ENCODE measurements at places on chromosomes 4 and X. TPM values are rescaled to one million over a fixed set of nuclear protein-coding genes. Genes with fewer than 3 reads are reported as not detected.

TSPAN5 gene
- total RNA-seq = 12.2 TPM

USP27X gene
- 1.9 TPM for total RNA-seq

GRPR gene
- total RNA-seq = 0.17 TPM

CDS1 gene
- total RNA-seq = 20.1 TPM

SHROOM3 gene
- total RNA-seq = 66.6 TPM

GATA1 gene
- not detected for total RNA-seq

TMEM144 gene
- 8.5 TPM for total RNA-seq

AREG gene
- 12.2 TPM for total RNA-seq

CPLX1 gene
- under 0.01 TPM for total RNA-seq

NXF2 gene
- not detected for total RNA-seq

SCML1 gene
- 3.5 TPM for total RNA-seq

AGA gene
- 69.9 TPM for total RNA-seq

PPP4R3C gene
- total RNA-seq = not detected

PARM1 gene
- 0.35 TPM for total RNA-seq

VSIG4 gene
- total RNA-seq = not detected

ACE2 gene
- total RNA-seq = 3.0 TPM

TCEAL2 gene
- total RNA-seq = not detected

CLTRN gene
- 3.0 TPM for total RNA-seq

TEX13A gene
- total RNA-seq = not detected

EVC gene
- total RNA-seq = 126 TPM

TLR10 gene
- not detected for total RNA-seq

F8A1 gene
- total RNA-seq = 4.0 TPM

SH3BGRL gene
- total RNA-seq = 35.4 TPM

CLDN34 gene
- not detected for total RNA-seq

CYBB gene
- 0.17 TPM for total RNA-seq

SSX2B gene
- not detected for total RNA-seq

RTL3 gene
- not detected for total RNA-seq

SEC24B gene
- 34.6 TPM for total RNA-seq

ETFDH gene
- total RNA-seq = 17.4 TPM

GAGE2A gene
- total RNA-seq = not detected

S100G gene
- not detected for total RNA-seq

BEX5 gene
- total RNA-seq = 2.1 TPM

BTC gene
- total RNA-seq = 15.3 TPM

SUPT20HL1 gene
- not detected for total RNA-seq

CXCR3 gene
- total RNA-seq = not detected

GAGE12J gene
- total RNA-seq = not detected

BMP3 gene
- total RNA-seq = under 0.01 TPM

CT45A5 gene
- not detected for total RNA-seq

CCSER1 gene
- 5.7 TPM for total RNA-seq

HTN3 gene
- total RNA-seq = not detected

CXCL13 gene
- total RNA-seq = not detected

IL2RG gene
- not detected for total RNA-seq

ADAM29 gene
- total RNA-seq = not detected

OCRL gene
- 28.0 TPM for total RNA-seq
